Natural killer cell (primary cell): ENCODE measurements at places on chromosomes 2 and 18.

GRCh38 chr2:223642506-223642905 is 40.3 kb upstream of the SCG2 start:
- DNase-seq: no peak

DNA sequence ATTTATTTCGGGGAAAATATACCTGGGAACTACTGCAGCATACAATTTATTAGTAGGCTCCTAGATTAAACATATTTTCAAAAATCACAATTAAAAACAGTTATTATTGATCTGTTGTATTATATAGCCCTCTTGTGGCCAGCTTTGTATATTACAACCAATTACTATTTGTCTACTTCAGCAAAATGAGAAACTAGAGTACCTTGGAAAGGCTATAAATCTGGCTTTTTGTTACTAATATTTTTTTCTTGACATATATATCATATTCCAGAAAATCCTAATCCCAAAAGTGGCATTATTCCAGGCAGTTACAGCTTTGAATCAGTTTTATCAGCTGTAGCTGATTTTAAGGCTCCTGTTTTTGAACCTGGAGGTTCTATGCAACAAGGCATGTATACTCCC is 101.2 kb downstream of the UBR3 start:
- DNase-seq: no peak

- DNase-seq: no peak
Measured at GRCh38 chr18:57063601-57064103, 83.2 kb upstream of the BOD1L2 start.

GRCh38 chr18:36131692-36132483 is 2.2 kb downstream of the ELP2 start:
- DNase-seq: no peak

DNA sequence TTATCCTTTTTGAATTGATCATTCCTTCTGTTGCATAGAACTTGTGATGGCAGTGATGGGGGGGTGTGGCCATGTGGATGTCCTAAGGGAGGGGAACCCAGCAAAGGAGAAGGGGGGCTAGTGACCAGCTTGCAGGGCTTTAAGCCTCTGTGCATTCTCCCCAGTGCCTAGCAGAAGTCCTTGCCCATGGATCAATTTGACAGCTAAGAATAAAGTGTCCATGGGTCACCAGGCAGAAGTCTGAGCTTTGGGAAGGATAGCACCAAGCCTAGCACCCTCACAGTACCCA is 39.6 kb upstream of the FAM136A start:
- DNase-seq: no peak
